DMS53 (cell line): ENCODE measurements at places on chromosomes 6 and 20.

DNA sequence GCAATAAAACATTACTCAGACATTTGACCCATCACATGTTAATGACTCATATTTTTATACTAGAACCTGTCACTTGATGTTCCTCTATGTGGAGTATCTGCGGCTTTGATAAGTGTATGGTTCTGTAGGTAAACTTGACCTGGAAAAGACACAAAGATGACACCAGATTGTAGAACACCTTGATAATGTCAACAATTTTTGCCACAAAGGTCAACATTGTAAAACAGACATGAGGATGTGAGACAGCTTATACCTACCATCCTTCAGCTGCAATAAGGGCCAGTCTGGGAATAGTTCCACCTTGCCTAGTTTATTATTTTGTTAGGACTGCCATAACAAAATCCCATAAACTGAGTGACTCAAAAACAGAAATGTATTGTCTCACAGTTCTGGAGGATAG lies 202.4 kb downstream of the LMBRD1 start:
- DNase-seq = peak; percentile 47

DNA sequence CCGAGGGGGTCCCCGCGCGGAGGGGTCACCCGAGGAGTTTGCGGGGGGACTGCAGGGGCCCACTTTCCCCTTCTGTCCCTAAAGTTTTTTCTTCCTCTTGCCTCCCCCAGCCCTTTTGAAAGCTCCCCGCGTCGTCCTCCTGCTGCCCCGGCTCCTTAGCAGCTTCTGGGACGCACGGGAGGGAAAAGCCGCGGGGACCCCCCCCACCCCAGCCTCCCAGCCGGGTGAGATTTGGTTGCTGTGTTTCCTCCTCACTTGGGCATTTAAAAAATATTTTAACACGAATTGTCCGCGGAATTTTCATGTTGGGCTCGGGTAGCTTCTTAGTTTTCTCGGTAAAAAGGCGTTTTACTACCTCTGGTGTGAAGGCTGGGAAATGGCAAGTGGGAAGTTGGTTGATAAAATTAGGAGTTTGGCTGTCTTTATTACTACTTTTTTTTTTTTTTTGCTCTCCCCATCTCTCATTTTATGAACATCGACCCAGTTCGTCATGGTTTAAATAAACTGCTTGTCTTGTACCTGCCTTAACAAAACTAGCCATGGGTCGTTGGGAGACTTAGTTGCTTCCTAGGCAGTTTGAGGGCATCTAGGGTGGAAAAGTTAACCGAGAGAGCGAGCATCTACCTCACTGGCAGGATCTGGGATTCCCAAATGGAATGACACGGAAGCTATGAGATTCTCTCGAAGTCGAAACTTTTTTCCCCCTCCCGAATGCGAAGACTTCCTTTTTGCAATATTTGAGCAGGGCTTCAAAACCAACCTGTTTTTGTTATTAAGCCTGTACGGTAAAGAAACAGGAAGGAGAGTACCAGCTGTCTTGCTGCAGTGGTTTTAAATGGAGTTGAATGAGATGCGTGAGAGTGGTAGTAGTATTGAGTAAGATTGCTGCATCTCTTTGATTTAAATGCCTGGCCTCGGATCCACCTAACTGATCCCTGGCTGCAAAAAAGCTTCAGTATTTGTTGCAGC lies 868 bp downstream of the NCOA3 start:
- DNase-seq = peak; percentile 67

GRCh38 chr6:14269436-14269835 lies 151.9 kb downstream of the CD83 start:
- DNase-seq = no peak

- DNase-seq = no peak
These were observed 94.8 kb downstream of the CDYL start for GRCh38 chr6:4870821-4871494.

DNA sequence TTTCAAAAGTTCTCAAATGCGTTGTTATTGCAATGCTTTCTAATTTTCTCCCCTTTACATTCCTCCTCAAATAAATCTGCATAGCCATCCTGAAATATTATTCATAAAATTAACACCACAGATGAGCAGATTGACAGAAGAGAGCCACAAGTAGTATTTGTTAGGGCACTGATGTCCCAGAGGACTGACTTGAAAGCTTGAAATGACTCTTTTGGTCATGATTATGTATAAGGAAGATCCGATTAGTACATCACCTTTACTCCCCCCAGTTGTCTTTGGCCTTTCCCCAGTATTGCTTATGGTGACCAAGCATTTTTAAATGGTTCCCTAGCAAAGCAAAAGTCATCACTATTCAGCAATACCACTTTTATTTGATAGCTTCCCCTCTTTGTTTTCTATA lies 187.6 kb downstream of the ADAT2 start:
- DNase-seq = no peak

- DNase-seq = peak; percentile 51
These were observed 62.4 kb downstream of the GCNT2 start for GRCh38 chr6:10583509-10583901.

DNA sequence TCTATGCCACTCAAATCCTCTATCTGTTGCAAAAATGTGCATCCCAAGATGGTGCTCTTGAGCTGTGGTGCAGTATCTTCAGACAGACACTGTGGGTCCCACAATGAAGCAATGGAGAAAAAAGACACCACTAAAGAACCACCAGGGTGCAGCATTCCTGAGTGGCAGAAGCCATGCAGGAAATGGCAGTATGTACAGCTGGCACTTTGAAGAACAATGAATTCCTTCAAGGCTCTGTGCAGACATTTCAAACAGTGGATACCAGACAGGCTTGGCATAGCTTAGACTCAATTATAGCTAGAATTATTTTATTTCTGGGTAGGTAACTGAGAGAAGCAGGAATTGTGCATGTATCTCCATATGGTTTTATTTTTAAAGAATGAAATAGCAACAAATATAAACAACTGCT lies 24.0 kb upstream of the HDAC2 start:
- DNase-seq = peak; percentile 93

DNA sequence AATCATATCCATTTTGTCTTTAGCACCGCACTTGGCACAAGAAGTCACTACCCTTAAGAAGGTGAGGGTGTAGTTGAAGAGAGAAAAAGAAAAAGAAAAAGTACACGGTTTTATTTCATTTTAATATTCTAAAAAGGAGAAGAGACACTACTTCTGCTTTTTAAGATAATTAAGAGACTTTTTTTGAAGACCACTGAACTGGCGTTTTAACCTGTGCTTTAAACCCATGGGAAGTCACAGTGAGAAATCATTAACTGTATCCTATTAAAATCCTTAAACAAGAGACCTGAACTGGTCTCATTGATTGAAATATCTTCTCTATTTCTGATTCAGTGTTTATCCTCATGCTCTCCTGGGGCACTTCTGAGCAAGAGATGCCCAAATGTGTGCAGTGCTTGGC lies 243.5 kb downstream of the TMEM242 start:
- DNase-seq = no peak

DNA sequence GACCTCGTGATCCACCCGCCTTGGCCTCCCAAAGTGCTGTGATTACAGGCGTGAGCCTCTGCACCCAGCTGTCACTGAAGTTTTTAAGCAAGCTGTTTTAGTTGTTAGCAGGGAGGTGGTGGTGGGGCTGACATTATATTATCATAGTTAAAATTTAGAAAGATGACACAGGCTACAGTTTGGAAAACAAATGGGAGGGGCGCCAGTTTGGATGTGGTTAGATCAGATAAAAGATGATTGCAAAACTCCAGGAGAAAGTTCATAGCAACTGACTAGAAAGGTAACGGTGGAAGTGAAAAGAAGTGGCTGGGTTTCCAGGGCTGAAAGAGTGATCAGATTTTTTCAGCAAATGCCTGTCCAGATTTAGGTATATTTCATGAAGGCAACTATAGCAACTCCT lies 311.9 kb upstream of the CITED2 start:
- DNase-seq = no peak

GRCh38 chr6:19337101-19337500 lies 500.1 kb upstream of the ID4 start:
- DNase-seq = no peak

DNA sequence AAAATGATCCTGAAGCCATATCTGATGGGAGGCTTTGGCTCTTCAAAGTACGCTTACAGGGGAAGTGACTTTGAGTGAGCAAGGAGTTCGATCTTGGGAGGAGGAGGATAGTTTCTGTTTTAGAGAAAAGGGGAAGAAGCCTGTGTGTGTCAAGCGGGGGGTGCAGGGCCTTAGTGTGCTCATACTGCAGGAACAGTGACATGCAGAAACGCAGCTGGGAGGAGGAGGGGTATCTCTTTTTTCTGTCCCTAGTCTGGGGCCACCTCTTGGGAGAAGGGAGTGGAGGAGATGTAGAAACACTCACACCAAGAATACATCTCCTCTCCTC lies 19.8 kb downstream of the SIRPD start:
- no peak for DNase-seq

- DNase-seq = no peak
These were observed 78.7 kb downstream of the CDH22 start for GRCh38 chr20:46229478-46230105.

DNA sequence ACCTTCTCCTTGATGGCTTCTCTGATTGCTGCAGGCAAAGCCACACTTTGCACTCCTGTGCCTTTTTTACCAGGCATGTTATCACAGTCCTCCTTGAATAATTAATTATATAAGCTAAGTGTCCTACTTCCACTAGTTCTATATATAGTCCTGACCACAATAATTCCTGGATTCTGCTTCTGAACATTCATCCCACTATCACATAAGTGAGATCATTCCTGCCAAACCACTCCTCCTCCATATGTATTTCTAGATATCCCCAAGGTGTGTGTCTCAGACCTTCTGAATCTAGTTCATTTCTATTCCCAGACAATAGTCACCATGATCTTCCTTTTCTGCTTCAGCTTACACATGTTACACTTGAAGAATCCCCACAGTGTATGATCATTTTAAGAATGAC lies 1237.5 kb upstream of the MAP3K7 start:
- DNase-seq = no peak

GRCh38 chr6:28747083-28747630 lies 176.6 kb downstream of the TRIM27 start:
- no peak for DNase-seq

DNA sequence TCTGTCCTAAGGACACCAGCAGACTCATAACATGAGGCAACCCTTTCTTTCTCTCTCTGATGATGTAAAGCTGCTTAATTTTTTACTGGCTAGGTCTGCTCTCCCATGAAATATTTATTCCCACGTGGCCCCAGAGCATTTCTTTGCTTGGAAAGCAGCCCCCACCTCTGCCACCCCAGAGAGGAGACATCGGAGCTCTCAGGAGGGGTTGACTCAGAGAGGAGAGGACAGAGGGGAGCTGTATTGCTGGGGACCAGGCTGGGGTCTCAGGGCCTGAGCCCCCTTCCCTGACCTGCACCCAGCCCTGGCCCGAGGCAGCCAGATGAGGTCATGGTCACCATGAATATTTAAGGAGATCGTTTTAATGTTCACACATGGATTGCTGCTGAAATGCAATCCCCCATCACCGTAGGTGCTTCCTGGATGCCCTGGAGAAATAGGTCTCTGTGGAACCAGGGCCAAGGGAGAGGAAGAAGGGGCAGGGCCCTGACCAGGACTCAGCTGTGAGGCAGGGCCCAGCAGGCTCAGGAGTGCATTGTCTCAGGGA lies 117.5 kb downstream of the DLL1 start:
- no peak for DNase-seq

DNA sequence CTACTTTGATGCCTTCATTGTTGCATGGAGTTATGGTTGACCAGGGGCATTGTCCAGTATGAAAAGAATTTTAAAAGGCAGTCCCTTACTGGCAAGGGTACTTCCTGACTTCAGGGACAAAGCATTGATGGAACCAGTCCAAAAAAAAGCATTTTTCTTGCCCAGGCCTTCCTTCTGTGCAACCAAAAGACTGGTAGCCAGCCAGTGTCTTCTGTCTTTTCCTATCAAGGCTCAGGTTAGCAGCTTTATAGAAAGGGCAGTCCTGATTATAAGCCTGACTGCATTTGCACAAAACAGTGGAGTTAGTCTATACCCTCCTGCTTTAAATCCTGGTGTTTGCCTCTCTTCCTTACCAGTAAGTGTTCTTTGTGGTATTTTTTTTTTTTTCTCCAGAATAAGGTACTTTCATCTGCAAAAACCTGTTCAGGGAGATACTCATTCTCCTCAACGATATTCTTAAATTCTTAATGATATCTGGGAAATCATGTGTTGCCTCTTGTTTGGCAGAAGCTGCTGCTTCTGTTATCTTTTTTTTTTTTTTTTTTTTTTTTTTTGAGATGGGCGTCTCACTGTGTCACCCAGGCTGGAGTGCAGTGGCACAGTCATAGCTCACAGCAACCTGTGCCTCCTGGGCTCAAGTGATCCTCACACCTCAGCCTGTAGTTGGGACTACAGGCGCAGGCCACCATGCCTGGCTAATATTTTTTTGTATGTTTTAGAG lies 33.9 kb downstream of the SCAF8 start:
- DNase-seq = no peak

GRCh38 chr20:57060407-57061050 lies 205.9 kb downstream of the BMP7 start:
- DNase-seq = no peak

GRCh38 chr6:38168699-38169098 lies 349.2 kb downstream of the ZFAND3 start:
- DNase-seq = no peak

GRCh38 chr20:62849431-62849830 lies 12.2 kb downstream of the TCFL5 start:
- DNase-seq = no peak

GRCh38 chr6:143361536-143362191 lies 88.8 kb downstream of the ADAT2 start:
- DNase-seq = no peak

- DNase-seq = no peak
These were observed 65.0 kb upstream of the MOCS1 start for GRCh38 chr6:39999006-39999867.

DNA sequence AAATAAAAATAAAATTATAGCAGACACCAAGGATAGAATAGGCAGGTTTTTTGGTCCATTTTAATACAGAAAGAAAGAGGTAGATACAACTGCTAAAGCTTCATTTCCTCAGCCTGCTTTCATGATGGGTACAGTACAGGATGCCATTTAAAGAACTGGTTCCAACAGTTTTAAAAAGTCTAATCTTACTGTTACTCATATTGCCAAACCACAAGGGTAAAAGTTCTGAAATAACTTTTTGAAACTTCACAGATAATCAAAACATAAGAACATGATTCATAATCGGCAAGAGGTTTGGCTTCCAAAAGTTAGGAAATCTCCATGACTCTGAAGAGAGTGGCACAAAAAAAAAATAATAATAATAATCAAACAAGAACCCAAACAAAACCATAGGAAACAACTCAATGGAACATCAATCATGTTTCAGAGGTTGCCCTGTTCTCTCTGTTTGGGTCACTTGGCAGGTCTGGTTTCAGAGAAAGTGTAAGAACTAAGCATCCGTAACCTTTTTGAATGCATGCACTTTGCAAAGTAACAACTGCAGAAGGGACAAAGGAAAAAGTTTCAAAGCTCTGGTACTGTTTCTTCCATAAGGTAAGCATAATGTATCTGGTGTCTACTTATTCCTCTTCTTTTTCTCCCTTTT lies 79.7 kb downstream of the SMLR1 start:
- no peak for DNase-seq

GRCh38 chr20:58511364-58511763 lies 3.8 kb downstream of the APCDD1L start:
- DNase-seq = peak; percentile 15

GRCh38 chr6:131946992-131947955 lies 3.9 kb downstream of the CCN2 start:
- no peak for DNase-seq
